ENCODE measurements at places on chromosomes 1 and 21.

- DNase-seq = no peak
Observed at GRCh38 chr1:203523667-203524066, 29.7 kb downstream of the OPTC start.

DNA sequence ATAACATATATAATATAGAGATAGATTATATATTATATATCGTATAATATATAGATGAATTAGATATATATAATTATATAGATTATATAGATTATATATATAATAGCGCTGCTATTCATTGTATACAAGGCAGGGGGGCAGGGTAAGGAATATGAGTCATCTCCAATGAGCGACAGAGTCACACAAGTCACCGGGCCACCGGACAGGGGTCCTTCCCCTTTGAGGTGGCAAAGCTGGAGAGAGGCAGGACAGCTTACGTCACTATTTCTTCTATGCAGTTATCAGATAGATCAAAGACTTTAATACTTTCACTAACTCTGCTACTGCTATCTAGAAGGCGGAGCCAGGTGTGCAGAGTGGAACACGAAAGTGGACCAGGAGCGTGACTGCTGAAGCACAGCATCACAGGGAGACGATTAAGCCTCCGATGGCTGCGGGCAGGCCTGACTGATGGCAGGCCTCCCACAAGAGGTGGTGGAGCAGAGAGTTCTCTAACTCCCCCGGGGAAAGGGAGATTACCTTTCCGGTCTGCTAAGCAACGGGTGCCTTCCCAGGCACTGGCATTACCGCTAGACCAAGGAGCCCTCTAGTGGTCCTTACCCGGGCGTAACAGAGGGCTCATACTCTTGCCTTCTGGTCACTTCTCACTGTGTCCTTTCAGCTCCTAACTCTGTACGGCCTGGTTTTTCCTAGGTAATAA, 2154.7 kb downstream of the MRPL39 start:
- DNase-seq = no peak

- peak; percentile 24 for DNase-seq
Observed at GRCh38 chr1:235022341-235022980, 106.2 kb downstream of the TOMM20 start.

DNA sequence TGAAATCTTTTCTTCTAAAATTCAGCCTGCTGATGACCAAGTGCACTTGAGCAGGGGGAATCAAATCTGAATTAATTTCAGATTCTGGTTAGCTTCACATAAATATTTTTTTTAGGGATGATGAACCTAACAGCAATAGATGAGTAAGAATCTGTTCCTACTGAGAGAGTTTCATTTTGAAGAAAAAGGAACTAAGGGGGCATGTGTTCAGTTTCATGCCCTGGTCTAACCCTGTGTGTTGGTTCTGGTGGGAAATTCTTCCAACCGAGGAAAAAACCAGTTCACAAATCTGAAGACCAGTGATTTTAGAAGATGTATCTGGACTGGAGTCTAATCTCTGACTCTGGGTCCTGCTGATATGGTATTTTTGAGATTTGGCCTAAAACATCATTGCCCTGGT, 13.7 kb downstream of the SELL start:
- DNase-seq = no peak

- DNase-seq = peak; percentile 62
Observed at GRCh38 chr1:65067491-65068201, 80.4 kb upstream of the AK4 start.

- no peak for DNase-seq
Observed at GRCh38 chr21:38221594-38221993, 35.2 kb upstream of the KCNJ15 start.

DNA sequence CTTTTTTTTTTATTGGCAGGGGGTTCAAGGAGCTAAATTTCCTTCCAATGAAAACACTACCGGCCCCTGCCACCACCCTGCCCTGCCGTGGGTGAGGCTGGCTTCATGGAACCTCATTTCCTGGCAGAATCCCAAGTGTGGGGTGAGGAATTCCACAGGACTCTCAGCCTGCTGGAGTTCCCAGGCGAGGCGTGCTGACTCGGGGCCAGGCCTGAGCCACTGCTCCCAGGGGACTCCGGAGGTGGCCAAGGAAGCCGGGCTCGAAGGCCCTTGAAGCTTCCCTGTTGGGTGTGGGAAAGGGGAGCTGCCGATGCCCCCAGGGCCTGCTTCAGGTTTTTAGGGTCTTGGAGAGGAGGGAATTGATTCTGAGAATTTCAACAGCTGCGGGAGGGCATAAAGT, 95.3 kb upstream of the ACTRT2 start:
- no peak for DNase-seq

DNA sequence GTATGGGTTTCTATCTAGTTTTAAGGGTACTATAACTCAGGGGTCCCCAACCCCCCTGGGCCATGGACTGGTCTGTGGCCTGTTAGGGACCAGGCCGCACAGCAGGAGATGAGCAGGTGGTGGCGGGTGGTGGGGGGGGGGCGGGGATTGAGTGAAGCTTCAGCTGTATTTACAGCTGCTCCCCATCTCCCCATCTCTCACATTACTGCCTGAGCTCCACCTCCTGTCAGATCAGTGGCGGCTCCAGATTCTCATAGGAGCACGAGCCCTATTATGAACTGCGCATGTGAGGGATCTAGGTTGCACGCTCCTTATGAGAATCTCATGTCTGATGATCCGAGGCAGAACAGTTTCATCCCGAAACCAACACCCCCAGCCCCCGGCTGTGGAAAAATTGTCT, 95.1 kb upstream of the SLC45A1 start:
- no peak for DNase-seq

GRCh38 chr1:152774875-152775274, at the start of gene LCE1F:
Gene LCE1F, plus strand, starts transcription at chr1:152775140. Its CDS starts 1,232 bp downstream, at chr1:152776372.
- no peak for DNase-seq

DNA sequence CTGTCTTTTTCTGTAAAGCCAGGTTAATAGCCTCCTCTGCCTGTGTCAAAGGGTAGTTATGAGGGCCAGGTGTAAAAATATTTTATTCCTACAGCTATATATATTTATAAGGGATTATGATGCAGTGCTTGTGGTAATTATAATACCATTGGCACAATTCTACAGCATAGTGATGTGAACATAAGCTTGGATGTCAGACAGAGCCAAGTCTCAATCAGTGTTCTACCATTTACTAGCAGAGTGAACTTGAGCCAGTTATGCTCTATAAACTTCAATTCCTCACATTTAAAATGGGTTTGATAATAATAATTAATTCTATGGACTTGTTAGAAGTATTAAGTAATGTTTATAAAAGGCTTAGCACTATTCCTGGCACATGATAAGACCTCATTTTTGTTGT, 151.5 kb upstream of the L1TD1 start:
- DNase-seq = no peak

DNA sequence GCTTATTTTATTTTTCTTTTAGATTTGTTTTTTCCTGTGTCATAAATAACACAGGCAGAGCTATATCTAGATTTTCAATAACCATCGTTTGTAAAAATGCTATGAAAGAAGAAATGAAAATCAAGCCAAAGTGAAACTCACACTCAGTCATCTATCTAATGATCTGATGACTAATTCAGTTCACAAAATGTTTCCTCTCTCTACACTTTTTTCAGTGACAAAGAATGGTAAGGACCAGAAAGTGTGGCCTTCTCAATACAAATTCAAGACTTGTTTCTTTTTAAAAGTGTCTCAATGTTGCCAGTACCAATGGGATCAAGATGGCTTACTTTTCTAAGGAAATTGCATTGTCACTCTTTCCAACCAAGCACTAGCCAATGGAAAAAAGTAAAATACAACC, 282.8 kb upstream of the PKN2 start:
- DNase-seq = no peak

- peak; percentile 48 for DNase-seq
Observed at GRCh38 chr1:17438318-17439249, 893 bp downstream of the RCC2 start.

DNA sequence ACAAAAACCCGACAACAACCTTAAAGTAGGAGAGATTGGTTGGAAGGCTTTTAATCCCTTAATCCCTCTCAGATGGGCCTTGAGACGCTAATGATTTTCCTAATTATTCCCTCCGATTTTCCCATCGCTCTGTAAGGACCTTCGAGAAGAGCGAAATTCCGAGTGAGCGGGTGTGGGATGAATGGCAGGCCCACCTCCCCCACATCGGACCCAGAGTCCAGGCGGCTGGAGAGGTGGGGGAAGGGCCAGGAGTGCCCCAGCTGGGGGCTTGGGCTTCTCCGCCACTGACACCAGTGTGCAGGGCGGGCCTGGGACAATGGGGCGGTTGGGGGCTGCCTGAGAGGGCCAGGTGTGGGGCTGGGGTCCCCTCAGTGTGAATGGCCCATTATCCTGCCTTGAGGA, 23.4 kb downstream of the RHBG start:
- DNase-seq = no peak

- peak; percentile 66 for DNase-seq
Observed at GRCh38 chr1:203038217-203038741, 12.0 kb downstream of the PPFIA4 start.

GRCh38 chr1:154859151-154859785, 10.8 kb downstream of the KCNN3 start:
- no peak for DNase-seq

GRCh38 chr1:223628233-223629125, 37.0 kb downstream of the CAPN8 start:
- peak; percentile 7 for DNase-seq

GRCh38 chr1:85322655-85323054, 46.2 kb upstream of the BCL10 start:
- DNase-seq = no peak

- peak; percentile 64 for DNase-seq
Observed at GRCh38 chr1:245225322-245226202, 70.8 kb downstream of the KIF26B start.

DNA sequence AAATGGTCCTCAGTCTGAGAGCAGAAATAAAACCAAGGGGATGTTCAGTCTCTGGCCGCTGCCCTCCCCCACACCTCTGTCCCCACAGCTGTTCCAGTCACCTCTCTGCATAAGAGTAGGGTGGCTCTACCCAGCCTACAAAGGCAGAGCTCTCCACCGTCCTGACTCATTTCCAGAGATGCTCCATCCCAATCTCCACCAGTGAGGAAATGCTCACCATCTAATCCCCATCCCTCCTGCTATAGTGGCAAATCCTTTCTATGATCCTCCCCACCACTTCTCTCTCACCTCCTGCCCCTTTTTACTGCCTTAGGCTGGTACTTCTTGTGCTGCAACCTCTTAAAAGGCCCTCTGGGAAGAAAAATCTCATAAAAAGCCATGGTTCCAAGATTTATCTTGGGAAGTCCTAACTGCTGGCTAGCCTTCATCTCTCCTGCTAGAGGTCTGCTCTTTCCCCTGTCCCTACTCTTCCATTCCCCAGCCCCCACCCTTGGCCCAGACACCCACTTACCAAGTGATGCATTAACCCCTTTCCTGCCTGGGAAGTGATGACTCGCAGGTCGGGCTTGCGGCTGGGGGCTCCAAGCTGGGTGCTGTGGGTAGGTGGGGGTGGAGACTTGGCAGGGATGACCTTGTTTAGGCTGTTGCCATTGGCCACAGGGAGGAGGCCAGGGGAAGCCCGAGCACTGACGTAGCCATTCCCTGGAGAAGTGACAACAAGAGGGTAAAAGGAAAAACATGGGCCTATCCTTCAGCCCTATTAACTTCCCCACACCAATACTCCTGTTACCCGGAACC, 23.9 kb downstream of the MEF2D start:
- DNase-seq = peak; percentile 79

DNA sequence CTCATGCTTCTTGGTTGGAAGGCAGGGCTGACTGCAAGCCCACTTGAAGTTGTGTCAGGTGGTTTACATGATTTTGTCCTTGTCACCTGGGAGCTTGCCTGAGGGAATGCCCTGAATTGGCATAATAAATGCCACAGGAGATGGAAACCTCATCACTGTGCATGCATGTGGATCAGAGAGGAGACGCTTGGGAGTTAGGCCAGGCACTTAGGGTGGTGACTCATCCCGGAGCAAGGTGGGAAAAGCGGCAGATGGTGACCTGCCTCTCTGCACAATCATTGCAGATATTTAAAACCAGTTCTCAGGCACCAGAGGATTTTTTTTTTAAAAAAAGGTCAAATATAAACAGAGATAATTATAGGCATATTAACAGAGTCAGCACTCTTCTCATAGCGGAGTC, 202.2 kb upstream of the KIAA0040 start:
- no peak for DNase-seq

- peak; percentile 75 for DNase-seq
Observed at GRCh38 chr1:19804831-19805251, 5.1 kb upstream of the TMCO4 start.

GRCh38 chr1:156752843-156753482, 1.5 kb upstream of the HDGF start:
- no peak for DNase-seq

DNA sequence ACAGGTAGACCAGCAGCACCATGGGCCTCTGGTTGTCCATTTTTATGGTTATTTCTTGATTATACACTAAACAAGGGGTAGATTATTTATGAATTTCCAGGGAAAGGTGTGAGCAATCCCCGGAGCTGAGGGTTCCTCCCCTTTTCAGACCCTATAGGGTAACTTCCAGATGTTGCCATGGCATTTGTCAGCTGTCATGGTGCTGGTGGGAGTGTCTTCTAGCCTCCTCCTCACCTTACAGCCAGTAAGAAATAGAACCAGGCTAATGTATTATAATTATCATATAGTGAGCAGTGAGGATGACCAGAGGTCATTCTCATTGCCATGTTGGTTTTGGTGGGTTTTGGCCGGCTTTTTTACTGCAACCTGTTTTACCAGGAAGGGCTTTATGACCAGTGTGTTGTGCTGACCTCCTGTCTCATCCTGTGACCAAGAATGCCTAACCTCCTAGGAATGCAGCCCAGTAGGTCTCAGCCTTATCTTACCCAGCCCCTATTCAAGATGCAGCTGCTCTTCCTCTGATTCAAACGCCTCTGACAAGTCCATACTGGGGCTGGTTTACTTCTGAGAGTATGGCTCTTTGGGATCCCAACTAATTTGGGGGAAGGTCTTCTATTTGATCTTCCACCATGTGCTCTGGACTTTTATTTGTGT, 13.5 kb upstream of the TINAGL1 start:
- no peak for DNase-seq

All from astrocyte of the spinal cord (primary cell).